ENCODE measurements at places on chromosomes 12 and 14.

DNA sequence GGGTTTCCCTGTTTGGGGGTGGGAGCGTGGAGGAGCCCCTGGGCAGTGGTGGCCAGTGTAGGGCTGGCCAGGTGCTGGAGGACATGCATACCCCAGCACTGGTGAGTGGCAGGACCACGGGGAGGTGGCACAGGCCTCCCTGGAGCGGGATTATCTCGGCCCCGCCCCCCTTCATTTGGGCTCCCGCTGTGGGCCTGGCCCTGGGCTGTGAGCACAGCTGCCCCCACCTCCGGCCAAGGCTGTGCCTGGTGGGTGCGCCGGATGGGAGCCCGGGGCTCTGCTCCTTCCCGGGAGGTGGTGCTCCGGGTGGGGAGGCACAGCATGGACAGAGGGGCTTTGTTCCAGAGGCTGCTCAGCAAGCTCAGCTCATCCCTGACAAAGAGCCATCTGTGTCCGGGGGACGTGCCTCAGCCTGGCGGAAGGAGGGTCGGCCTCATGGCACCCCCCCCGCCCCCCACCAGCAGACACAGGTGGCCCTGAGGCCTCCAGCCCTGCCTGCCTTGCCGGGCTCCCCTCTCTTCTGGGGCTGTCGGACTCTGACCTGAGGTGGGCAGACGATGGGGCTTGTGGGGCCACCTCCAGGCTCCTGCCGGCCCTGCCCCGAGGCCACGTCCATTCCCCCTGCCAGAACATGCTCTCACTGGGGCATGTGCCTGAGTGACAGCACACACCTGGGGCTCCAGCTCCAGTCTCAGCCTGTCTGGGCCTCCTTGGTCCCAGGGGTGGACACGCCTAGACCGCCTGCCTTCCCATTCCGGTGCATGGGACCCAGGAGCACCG is 8.4 kb downstream of the TEDC1 start:
- DNase-seq = no peak

DNA sequence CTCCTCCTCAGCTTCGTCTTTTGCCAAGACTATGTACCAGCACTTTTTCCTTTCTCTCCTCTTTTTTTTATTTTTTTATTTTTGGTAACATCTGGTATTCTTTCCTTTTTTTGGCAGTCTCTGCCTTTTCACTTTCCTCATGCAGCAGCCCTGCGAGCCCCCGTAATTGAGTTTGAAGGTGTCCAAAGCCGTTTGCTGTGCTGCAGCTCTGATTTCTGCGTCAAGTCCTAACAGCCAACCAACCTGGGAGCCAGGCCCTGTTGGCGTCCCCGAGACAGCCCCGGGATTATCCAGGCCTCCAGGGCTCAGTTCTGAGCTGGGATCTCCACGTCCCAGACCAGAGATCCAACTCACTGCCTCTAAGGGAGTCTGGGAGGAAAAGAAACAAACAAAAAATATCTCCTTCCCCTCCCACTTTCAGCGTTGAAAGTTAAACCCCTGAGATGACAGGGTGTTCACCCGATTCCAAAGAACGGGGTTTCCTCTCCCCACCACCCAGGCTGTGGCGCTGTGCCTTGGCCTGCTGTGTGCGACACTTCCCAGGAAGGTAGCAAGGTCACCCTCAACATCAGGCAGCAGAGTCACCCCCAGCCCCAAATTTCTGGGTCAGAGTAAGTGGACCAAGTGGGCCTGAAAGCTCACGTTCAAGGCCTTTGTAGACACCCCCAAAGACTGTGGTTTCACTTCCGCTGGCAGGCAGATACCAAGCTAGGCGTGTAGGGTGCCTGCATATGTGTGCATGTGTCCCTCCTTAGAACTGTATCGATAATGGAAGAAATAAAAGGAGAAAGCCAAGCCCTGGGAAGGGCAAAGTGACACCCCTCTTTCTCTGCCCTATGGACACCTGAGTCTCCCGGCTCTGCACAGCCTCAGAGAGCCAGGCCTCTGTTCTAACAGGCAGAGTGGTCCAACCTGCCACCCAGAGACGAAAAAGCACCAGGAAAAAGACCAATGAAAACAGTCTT is 11.1 kb downstream of the BCL11B start:
- no peak for DNase-seq

- DNase-seq = peak; percentile 43
Observed at GRCh38 chr12:55996201-55996714, 818 bp upstream of the SUOX start.

DNA sequence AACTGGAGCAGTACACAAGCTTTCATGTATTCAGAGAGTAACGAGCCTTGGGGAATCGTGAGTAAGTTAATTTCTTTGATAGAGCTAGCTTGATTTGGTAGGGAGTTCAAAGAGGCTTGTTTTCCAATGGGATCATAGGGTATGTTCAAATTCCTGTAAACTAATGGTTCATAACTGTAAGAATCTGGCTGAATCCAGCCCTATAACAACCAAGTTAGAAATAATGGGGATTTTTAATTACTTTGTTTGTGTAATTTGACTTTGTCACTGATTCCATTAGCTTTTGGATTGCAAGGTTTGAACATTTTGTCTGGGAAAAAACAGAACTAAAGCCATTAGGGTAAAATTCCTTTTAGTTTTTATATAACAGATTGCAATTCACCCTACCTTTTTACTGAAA is 94.0 kb downstream of the WNK1 start:
- no peak for DNase-seq

- DNase-seq = no peak
Observed at GRCh38 chr12:3283137-3283680, 206.0 kb downstream of the TSPAN9 start.

GRCh38 chr14:79605849-79606248 is 605.5 kb downstream of the DIO2 start:
- peak; percentile 14 for DNase-seq

- DNase-seq = no peak
Observed at GRCh38 chr14:105480199-105480746, 5.7 kb downstream of the CRIP2 start.
